ENCODE measurements at places on chromosomes 3 and 15. TPM values are rescaled to one million over a fixed set of nuclear protein-coding genes. Genes with fewer than 3 reads are reported as not detected.

SYNM gene
- polyA plus RNA-seq: 2.0 TPM

CMTM7 gene
- 49.1 TPM for polyA plus RNA-seq

MUC13 gene
- 0.30 TPM for polyA plus RNA-seq

WDR93 gene
- 3.4 TPM for polyA plus RNA-seq

SQOR gene
- polyA plus RNA-seq: 22.6 TPM

TIGIT gene
- 0.06 TPM for polyA plus RNA-seq
